ENCODE measurements at places on chromosomes 16 and 17.

DNA sequence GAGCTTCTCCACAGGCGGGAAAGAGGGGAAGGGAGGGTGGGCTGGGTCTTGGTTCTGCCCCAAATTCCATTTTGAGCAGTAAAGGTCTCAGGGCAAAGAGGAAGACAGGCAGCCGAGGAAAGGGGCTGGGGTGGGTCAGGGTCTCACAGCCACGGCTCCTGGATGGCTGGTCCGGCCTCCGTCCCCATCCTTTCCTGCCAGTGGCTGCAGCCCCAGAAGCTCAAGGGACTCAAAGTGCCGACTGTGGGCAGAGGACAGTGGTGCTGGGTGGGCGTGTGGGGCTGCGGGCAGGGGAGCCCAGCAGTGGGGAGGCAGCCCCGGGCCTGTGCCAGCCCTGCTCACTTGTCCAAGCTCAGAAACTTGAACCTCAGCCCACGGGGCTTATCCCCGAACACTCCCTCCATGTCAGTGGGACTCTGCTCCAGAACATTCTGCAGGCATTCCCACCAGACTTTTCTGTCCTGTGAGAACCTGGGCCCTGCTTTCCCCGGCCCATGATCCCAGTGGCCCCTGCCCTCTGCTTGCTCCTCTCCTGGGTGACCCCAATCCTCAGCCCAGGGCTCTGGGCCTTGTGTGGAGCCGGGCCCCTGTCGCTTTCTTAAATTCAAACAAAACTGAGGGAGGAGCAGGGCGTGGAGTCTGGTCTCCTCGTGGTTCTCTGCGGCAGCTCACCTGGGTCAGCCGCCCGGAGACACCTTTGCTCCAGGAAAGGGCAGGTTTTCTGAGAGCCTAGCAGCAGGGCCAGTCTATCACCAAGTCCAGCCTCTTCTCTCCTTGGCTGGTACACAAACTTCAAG, 117.8 kb upstream of the METRNL start:
- no peak for DNase-seq

GRCh38 chr17:57488856-57489255, 232.5 kb downstream of the MSI2 start:
- no peak for DNase-seq

DNA sequence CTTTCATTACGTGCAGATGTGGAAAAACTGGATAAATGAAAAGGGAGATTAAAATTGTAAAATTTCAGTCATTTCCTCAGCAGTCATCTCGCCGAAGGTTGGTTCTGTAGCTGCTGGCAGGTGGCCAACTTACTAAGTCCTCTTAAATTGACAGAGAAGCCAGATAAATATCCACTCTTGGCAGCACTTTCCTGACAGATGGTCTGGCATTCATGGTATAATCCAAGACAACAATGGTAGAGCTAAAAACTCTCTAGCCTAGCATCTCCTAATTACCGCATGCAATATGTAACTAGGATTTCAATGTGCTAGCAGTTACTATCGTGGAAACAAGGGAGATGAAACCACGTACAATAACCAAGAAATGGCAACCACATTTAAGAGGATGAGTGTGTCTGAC, 306.3 kb downstream of the CNTNAP4 start:
- no peak for DNase-seq

- DNase-seq: no peak
These were observed 10.4 kb upstream of the CHMP6 start for GRCh38 chr17:80981062-80981902.

DNA sequence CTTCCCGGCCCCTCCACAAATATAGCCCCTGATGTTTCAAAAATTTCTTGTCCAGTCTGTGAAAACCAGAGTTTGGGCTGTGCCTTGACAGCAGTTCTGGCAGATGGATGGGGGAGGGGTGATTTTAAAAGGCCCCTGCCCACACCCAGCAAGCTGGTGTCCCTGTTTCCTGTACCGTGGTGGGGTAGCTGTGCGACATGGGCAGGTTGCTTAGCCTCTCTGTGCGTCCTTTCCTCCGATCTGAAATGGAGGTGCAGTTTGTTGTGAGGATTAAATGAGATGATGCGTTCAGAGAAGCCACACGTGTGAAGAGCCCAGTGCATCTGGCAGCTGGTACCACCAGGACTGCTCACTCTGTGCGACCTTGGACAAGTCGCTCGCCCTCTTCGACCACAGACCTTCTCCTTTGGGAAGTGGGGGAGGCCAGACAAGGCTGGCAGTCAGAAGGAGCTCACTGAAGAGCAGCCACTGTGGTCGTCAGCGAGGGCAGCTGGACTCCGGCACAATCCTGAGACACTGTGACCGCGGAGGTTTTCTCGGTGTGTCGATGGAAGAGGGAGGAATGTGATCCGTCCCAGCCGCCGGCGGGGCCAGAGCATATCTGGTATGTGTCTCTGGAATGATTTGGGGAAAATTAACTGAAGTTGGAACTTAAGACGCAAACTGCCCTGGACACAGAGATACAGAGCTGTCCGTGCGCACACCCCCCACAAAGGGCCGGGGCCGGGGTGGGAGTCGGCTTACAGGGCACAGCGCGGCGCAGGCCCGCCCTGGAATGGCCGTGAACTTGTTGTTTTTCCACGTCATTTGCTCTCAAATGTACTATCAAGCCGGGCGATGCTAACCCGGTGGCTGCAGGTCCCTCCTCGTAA, 721 bp upstream of the WFIKKN2 start:
- DNase-seq: no peak

GRCh38 chr17:80909635-80910034, 82.0 kb upstream of the CHMP6 start:
- DNase-seq: no peak

DNA sequence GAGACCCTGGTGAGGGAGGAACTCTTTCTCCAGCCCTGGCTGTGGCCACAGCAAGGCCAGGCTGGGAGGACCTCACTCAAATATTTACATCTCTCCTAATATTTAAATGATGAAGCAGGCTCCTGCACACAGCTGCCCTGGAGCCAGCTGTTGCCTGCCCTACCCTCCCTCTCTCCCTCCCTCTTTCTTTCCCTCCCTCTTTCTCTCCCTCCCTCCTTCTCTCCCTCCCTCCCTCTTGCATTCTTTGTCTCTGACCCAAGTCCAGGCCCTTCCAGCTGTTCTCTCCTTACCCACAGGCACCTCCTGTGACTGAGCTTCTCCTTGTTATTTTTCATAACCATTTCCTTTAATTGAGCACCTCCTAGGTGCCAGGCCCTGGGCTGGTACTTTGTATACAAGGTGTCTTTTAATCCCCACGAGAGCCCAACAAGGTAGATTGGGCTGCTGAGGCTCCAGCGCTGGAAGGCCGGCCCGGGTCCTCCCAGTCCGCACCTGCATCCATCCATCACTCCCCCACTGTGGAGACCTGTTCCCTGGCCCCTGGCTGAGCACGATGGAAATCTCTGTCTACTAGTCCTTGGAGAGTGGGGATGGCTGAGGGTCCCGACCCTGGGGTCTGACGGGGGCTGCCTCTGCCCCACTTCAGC, 242.3 kb downstream of the SEC14L1 start:
- DNase-seq: no peak

- no peak for DNase-seq
These were observed 414.7 kb downstream of the HS3ST3B1 start for GRCh38 chr17:14715561-14715960.

- no peak for DNase-seq
These were observed 36.1 kb downstream of the CMIP start for GRCh38 chr16:81480606-81481206.

GRCh38 chr17:79235808-79236207, 161.2 kb downstream of the ENGASE start:
- DNase-seq: no peak

DNA sequence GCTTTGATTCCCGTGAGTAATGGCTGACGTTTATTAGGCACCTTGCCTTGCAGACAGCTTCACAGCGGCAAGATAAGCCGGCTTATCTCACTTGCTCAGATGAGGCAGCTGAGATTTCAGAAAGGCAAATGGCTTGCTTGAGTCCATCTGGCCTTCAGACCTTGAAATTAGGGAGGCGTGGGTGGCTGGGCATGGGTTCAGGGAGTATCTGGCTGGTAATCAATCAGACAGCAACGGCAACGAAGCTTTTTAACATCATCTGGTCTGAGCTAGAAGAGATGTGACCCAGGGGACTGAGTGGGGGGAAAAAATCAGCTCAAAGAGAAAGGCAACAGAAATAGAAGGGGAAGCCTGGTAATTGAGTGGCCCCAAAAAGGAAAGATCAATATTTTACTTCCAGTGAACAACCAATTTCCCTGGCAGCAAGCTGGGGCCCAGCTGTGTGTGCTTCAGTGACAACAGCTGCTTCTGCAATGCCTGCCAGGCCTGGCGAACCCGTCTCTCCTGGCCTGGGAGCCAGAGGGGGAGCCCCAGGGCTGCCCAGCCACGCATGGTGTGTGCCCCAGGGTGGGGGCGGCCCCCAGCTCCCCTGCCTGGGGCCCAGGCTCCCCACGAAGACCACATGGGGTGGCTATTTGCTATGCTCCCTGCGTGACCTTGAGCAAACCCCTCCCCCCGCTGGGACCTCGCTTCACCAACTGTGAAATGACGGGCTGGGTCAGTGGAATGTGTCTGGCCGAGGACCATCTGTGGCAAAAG, 34.0 kb downstream of the RAB11FIP4 start:
- no peak for DNase-seq

GRCh38 chr17:74211141-74211911, 2.0 kb upstream of the TTYH2 start:
- no peak for DNase-seq

GRCh38 chr16:11687601-11688519, 19.6 kb downstream of the SNN start:
- DNase-seq: no peak

GRCh38 chr16:3021449-3022207, 1.5 kb downstream of the TNFRSF12A start:
- no peak for DNase-seq

DNA sequence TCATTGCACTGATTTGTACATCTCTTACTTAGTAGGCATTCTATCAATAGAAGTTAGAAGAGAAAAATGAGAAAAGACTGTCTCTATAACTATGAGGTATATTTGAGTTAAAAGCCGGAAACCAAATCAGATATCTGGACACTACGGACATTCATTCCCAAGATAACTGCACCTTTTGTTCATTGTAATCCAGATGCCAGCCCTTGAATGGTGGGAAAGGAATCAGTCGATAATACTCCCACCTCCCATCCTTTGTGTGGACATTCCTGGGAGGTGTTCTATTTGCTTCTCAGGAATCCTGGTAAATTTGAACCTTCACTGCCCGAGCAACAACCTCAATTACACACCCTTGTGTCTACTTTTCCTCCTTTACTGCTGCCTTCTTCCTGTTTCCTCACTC, 225.2 kb downstream of the CHD9NB start:
- no peak for DNase-seq

DNA sequence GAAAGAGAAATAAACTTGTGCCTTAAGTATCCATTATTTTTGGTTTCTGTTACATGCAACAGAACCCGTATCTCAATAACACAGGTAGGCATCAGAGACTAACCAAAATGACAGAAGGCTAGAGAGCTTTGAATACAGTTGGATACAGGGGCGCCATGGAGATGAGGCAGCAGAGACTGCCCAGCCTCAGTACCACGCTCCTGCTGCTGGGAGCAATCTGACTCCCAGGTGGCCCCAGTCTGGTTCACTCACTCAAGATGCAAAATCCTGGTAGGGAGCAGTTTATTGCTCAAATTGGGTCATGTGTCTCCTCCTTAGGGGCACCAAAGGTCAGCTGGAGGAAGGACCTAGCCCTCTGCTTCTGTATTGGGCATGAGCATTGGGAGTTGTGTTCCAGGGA, 218.9 kb downstream of the USP22 start:
- DNase-seq: no peak

DNA sequence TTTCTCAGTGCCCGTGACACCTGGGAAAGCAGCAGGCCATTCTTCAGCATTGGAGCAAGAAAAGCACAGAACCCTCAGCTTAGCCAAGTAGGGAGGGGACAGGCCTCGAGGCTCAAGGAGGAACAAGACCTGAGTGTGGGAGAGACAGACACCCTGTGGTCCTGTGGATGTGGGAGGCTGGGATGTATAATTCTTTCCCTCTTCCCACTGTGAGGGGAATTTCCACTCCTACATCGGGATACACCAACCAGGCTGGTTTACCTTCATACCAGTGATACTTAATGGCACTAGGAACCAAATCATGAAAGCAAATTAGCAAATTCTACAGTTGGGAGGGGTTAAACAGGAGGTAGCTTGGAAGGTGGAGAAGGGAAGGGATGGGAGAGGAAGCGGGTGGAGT, 41.7 kb downstream of the LYRM1 start:
- no peak for DNase-seq

DNA sequence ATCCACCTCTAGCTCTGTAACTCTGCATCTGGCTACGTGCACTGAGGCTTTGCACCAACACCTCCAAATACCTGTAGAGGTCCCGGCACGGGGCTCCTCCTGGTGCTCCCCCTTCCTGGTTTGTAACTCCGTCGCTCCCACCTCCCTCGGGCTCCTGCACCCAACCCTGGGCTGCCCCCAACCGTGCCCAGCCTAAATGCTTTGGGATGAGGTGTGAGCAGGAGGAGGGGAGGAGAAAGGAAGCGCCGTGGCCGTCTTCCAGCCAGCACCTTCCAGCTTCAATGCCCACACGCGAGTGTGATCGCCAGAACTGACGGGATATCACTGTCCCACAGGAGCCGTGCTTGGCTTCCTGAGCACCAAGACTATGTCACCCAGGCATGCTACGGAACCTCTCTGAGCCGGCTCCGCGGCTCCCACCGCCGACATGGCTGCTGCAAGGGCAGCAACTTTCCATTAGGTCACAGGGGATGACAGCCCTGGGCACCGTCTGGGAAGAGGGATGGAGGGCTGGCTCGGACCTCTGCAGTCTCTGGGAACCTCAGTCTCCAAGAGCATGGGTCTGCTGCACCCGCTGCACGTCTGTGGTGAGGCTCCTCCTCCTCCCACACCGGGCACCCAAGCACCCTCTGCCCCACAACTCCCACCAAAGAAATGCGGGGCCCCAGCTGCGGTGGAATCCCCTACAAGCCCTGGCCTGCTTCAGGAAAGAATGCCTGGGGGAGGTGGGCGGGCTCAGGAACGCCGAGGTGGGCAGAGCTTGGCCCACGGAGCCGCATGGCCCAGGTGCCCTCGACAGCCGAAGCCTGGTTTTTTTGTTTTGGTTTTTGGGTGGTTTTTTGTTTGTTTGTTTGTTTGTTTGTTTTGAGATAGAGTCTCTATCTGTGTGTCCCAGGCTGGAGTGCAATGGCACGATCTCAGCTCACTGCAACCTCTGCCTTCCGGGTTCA, 6.4 kb upstream of the SLC38A10 start:
- DNase-seq: no peak

GRCh38 chr16:2744711-2745110, 7.7 kb upstream of the SRRM2 start:
- DNase-seq: no peak

- no peak for DNase-seq
These were observed 1.2 kb downstream of the ARHGAP44 start for GRCh38 chr17:12790249-12791106.

Data from esophagus squamous epithelium (tissue), 5 donors.